ENCODE measurements at places on chromosomes 7 and 10.

DNA sequence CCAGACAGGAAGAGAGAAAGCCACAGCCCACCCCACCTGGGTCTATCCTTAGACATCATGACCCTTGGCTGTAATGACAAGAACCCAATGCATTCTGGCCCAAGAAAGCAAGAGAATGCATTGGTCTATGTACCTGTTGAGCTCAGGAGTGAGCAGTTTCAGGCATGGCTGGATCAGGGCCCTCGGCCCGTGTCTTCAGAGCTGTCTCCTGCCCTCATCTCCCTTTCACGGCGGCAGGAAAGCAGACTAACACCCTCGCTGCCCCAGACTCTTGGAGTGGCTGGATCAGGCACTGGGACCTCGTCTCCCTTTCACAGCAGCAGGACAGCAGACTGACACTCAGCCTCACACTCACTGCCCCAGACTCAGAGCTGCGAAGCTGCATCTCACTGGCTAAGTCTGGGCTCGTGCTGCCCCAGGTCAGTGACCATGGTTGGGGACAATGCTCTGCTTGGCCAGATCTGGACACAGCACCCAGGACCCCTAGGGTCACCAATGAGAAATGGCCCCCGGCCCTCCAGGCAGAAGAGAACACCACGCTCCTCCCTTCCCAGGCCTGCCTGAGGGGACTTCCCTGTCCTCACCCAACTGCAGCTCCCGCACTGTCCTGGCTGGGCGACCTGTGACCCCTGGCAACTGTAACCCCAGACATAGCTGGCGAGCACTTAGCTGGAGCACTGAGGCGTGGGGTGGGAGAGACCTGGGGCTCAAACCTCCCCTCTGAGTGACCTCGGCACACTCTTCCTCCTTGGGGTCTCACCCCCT is 12.9 kb upstream of the PDGFA start:
- DNase-seq = no peak

GRCh38 chr7:35712563-35713226 is 17.8 kb upstream of the HERPUD2 start:
- DNase-seq = no peak

DNA sequence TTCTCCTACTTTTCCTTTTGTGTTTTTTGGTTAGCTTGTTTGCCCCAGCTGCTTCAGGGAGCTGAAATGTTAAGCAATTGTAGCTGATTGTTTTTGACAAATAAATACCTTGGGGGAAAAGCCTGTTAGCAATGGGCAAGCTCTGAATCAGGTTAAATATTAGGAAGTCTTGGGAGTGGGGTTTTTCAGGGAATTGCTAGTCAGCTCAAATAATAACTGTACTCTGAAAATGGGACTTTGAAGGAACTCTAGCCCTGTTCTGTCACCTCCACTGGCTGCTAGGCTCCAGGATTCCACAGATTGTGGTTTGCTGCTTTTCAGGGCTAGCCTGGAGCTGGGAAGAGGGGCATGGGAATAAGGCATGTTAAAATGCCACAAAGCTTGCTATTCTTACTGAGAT is 39.5 kb downstream of the ADK start:
- no peak for DNase-seq

- DNase-seq = no peak
Measured at GRCh38 chr7:39613577-39613976, 9.8 kb upstream of the RALA start.

GRCh38 chr10:9833942-9834341 is 1183.7 kb upstream of the CELF2 start:
- DNase-seq = no peak

DNA sequence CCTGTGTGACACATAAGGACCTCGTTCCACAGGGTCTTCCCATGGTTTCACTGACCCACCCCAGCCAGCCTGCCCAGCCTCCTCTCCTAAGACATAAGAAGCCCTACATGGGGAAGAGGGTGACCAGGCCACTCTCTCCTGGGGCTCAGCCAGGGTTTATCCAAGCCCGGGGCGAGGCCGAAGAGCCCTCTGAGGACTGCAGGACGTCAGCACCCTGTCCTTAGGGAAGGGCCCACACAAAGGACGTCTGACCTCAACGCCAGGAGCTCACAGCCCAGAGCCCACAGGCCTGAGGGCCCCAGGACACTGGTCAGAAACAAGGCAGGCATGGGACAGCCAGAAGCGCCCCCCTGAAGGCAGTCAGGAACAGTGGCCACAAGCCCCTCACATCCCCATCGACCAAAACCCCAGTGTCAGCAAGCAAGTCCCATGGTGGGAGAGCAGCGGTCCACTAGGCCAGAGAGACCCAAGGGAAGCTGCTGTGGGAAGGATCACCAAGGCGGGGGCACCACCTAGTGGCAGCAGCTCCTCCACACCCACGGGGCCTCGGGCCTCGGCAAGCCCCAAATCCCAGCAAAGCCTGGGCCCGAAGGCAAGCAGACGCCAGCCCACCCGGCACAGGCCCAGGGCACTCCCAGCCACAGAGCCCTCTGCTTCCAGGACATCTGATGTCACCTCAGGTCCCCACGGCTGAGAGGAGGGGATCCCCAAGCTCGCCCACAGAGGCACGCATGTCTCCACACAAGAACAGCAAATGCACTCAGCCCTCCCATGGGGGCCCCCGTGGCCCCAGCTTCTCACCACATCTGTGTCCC is 23.4 kb downstream of the MAD1L1 start:
- peak; percentile 19 for DNase-seq

Data from activated CD4-positive, alpha-beta T cell treated with anti-CD3 and anti-CD28 coated beads, Interleukin-2, amount 50 U/mL, for 4 hours (primary cell).